ENCODE measurements at places on chromosomes 2 and 18.

DNA sequence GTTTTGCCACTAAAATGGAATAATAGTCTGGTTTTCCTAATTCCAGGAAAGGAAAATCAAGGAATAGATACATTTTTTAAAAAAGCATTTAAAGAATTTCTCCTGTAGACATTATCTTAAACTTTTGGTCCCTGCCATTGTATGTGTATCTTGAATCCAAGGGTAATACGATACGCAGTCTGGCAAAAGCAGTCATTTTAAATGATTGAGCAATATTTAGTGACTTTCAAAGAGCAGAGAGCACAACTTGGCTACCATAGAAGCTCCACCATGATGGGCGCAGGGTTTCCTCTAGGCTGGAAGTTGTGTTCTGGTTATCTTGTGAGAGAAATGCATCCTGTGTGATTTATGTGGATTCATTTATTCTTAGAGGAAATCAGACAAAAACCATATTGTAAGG, 92.9 kb downstream of the NEDD4L start:
- no peak for DNase-seq

DNA sequence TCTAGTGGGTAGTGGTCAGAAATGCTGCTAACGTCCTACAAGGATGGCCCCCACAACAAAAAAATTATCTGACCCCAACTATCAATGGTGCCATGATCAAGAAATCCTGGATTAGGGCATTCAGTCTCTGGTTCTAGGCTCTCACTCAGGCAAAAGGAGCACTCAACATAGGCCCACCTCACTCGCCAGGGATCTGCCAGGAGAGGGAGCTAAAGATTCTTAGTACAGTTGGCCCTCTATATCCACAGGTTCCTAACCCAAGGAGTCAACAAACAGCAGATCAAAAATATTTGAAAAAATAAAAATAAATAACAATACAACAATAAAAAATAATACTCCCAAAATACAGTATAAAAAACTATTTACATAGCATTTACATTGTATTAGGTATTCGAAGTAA, 10.0 kb downstream of the SLC4A5 start:
- no peak for DNase-seq

GRCh38 chr2:31822587-31822986, 188.2 kb downstream of the MEMO1 start:
- DNase-seq = no peak

- no peak for DNase-seq
Observed at GRCh38 chr2:160254189-160254762, 54.2 kb upstream of the ITGB6 start.

GRCh38 chr2:27033253-27033852, 588 bp downstream of the TMEM214 start:
- DNase-seq = no peak

DNA sequence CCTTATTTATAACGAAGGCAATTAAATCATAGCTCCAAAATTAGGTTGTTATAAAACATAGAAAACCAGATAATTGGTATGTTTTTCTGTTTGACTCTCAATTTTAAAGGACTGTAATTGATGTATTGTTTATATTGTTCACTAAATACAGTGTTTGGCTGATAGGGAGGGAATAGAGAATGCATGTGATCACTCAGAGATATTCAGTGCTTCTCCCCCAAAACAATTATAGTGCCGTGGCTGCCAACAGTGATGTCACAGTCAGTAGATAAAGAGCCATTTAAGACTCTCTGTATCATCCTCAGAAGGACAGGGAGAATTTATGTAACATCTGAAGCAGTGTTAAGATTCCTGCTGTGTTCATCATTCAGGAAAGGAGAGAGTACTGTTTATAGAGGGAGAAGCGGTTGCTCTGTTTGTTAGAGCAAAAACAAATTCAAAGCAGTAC, 69.6 kb downstream of the PHLPP1 start:
- DNase-seq = peak; percentile 40

DNA sequence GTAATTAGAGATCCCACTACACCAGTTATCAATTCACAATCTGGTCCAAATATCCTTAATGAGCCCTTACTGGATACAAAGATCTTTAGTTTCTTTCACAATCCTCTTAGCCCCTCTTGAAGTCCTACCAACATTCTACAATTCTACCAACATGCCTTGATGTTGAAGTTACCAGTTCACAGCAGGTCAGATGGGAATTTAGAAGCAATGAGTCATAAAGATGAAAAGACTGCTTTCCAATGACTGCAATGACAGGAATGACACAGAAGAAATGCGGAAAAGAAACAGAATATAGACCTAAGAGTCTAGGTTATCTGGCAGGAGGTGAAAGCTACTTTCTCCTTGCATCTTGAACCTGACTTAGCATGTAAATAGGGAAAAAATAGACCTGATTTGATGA, 24.5 kb downstream of the RTTN start:
- DNase-seq = no peak

DNA sequence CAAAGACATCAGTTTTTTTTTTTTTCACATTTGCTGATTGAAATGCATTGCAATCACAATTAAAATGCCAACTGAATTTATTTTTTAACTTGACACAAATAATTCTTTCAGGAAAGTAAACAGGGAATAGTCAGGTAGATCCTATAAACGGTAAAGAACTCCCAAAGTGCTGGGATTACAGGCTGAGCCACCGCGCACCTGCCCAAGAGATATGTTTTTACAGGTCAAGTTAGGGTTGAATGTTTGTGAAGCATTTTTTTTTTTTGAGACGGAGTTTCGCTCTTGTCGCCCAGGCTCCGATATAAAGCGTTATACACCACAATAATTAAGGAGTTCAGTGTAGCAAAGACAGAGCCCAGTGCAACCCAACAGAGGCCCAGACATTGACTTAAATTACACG, 15.1 kb downstream of the ITM2C start:
- DNase-seq = no peak

- DNase-seq = no peak
Observed at GRCh38 chr2:51424418-51424817, 392.5 kb upstream of the NRXN1 start.

GRCh38 chr2:73897934-73898333, 5.1 kb downstream of the ACTG2 start:
- no peak for DNase-seq

- no peak for DNase-seq
Observed at GRCh38 chr2:157334335-157334734, 8.7 kb upstream of the ERMN start.

- no peak for DNase-seq
Observed at GRCh38 chr2:19235308-19235707, 123.1 kb downstream of the OSR1 start.

DNA sequence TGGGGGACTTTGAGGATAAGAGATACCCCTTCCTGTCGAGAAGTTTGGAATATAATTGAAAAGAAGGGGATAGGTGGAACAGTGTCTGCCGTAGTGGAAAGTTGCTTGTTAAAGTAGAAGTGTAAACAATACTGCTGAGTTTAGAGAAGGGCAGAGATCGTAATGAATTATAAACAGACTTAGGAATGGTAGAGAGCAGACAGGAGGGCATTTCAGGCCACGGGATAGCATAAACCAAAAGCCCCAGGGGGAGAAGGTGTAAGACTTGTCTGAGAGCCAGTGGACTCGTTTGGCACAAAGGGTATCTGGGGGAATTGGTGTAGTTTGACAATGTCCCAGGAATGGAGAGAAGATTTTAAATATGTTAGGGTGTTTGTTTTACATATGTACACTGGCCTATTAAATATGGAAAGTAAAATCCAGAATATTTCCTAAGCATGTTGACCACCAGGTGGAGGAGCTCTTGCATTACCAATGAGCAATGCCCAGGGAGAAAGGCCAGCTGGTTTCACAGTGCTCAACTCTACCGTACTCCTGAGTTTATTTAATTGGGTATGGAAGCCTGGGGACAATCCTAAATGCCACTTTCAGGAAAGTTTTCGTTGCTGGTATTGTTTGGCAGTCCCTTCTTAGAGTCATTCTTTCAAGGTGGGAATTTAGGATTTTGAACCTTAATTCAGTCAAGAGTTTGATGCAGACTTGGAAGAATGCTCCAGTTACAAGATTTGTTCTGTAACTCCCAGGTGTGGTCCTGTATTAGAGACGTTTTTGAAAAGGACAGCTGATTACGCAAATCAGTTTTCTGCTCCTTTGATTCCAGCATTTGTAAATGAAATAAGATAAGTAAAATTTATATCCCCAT, 7.5 kb downstream of the COPS8 start:
- DNase-seq = no peak

- DNase-seq = no peak
Observed at GRCh38 chr2:222545823-222546795, 109.8 kb downstream of the FARSB start.

GRCh38 chr2:159518321-159519005, 97.9 kb downstream of the BAZ2B start:
- DNase-seq = no peak

DNA sequence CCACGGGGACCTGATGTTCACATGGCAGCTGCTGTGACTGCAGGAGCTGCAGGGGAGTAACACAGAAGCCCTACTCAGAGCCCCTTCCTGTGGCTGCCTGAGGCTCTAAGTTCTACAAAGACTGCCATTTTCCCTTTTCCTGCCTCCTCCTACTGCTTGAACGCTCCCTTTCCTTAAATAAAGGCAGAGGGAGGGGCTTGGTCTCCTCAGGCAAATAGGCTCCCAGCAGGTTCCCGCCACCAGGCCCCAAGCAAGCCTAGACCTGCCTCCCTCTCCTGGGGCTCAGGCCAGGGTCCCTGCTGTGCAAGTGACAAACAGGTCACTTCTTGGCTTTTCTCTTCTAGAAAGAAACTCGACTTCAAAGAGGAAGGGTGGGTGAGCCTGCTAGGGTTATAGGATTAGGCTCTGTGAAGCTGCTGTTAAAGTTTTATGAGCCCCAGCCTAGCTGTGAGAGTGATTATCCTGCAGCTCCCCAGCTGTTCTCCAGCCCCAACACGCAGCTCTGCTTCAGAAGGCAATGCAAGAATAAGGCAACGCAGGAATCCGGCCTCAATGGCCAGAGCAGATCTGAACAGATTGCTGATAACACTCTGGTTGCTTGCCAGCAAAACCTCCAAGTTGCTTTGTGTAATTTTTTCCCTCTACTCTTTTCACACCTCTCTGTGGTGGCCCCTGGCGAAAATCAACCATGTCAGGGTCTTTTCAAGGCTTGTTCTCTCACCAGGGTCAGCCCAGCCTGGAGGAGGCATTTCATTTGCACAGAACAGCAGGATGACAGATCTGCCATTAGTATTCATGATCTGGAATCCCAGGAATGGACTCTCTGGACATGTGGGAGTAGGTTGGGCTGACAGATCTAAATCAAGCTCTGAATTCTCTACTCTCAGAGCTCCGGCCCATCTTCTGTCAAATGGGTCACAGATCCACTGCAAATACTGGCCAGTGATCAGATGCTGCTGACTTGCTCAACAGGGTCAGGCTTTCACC, 71.3 kb downstream of the MRO start:
- no peak for DNase-seq

DNA sequence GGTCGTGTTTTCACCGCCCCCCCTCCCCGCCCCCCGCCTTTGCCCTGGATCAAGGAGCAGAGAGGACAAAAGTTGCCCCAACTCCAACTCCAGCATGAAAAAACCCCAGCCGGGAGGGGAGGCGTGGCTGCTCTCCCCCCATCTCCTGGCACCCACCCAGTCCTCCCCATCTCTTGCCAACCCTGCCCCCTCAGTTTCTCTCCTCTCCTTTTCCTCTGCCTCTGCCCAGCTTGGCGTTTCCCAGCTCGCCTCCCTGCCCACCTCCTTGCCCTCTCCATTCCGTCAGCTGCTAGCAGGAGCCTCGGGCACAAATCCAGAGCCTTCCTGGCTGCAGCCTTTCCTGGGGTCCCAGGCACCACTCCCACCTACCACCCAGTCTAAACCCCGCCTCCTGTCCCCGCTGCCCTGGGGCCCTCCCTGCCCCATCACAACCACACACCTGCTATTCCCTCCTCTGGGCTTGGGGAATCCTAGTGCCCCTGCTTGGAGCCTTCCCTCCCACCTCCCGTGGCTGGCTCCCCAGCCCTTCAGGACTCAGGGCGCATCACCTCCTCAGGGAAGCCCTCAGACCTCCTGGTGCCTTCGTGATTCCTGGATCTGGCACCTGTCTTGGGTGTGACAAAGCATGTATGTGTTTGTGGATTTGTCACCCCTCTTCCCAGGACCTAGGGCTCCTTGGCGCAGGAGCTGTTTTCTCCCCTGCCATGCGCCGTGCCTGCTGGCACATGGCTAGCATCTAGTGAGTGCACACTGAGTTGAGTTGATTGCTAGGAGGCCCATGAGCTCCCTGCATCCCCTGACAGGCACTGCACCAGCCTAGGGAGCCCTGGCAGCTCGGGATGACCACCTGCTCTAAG, 209.1 kb downstream of the TFCP2L1 start:
- DNase-seq = peak; percentile 26

DNA sequence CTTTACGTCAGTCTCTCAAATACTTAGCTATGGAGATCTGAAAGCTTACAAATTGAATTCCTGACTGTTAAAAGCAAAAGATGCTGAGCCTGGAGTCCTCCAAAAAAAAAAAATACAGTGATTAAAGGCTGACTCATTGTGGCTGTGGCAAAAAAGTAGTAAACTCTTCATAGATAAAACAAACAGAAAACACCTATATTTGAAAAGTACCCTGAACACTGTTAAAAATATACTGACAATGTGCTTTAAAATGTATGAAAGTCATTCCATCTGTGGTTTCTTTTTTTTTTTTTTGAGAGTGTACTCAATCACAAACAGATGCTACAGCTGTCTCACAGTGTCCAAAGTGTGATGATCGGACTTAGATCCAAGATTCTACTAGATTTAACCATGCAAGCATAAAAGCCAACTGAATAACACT, 267.6 kb upstream of the CYP26B1 start:
- DNase-seq = no peak

- DNase-seq = no peak
Observed at GRCh38 chr18:61908661-61909060, 15.9 kb upstream of the RNF152 start.

DNA sequence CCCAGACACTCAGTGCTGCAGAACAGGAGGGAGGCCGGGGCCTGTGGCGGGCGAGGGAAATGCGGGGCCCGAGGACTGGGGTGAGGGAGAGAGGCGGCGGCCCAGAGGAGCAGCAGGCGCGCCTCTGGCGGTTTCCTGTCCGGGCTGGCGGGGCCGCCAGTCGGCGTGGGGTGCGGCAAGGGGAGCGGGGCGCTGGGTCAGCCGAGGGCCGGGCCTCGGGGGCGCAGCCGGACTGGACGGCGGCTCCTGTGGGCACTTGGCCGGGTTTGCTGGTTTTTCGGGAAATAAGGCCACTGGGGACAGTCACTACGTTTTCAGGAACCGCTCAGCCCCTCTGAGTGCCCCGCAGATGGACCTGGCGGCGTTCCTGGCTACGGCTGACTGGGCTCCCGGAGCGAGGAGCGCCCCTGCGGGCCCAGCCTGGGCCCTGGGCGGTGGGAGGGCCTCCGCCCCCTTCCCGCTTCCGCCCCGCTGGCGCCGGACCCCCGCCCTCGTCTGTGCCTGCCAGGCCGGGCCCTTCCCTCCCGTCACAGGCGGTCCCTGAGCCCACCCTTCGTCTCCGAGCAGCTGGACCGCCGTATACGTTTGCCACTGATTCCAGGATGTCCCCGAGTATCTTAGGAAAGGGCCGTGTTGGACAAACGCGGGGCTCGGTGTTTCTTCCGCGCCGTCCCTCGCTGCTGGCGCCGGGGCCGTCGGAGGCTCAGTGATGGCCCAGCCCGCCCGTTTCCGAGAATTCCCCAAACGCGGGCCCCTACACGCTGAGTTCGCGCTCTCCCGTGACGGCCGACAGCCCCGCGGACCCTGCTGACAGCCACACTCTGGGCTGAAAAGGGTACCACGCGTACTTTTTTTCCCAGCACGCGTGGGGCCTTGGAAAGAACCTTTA, 84.6 kb downstream of the FAM210A start:
- DNase-seq = no peak

- DNase-seq = no peak
Observed at GRCh38 chr2:233437439-233437955, 83.2 kb downstream of the DGKD start.

Measured in hippocampal formation (tissue), 2 donors.